SK-N-SH (cell line): ENCODE measurements at places on chromosomes 1 and 21.

DNA sequence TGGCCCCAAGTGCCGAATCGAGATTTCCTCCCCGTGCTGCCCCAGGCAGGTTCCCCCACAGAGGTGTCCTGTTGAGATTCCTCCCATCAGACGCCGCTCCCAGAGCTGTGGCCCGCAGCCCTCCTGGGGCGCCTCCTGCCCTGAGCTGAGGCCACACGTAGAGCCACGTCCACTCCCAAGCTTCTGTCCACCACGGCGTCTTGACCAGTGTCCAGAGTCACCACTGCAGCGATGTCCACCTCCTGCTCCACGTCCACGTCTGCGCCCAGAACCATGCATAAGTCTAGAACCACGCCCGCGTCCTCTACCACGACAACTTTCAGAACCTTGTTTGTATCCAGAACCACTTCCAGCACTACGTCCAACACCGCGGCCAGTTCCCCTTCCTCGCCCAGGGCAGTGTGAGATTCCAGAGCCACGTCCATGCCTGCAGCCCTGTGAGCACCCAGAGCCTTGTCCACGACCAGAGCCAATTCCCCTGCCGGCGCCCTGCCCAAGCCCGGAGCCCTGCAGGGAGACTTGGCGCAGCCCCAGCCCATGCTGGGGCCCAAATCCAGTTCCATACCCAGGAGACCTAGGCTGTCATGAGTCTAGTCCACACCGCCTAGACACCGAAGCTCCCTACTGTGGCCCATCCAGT, 2.8 kb downstream of the KPRP start:
- no peaks in the 10 kb centered on the region for H3K4me1 ChIP-seq
- no peaks in the 10 kb centered on the region for H3K36me3 ChIP-seq
- peaks cover 28% of the 10 kb centered on the region; the same call in 1 of the 2 replicates for H3K27me3 ChIP-seq
- no peak for DNase-seq
- H3K4me3 ChIP-seq: no peak overlapping the region

GRCh38 chr1:53111073-53111556, 31.3 kb downstream of the SLC1A7 start:
- H3K4me3 ChIP-seq: no peak overlapping the region
- H3K4me1 ChIP-seq: peaks cover 29% of the 10 kb centered on the region
- no peaks in the 10 kb centered on the region for H3K27me3 ChIP-seq
- H3K36me3 ChIP-seq: no peaks in the 10 kb centered on the region

- H3K4me1 ChIP-seq: 0 out of 2 replicates have a peak, but pooled peaks cover 5% of the 10 kb centered on the region
- no peaks in the 10 kb centered on the region for H3K27me3 ChIP-seq
- H3K36me3 ChIP-seq: no peaks in the 10 kb centered on the region
- no peak for DNase-seq
- H3K4me3 ChIP-seq: no peak overlapping the region
Measured at GRCh38 chr1:40944326-40944725, 35.2 kb upstream of the CTPS1 start.

- H3K4me3 ChIP-seq: no peak overlapping the region
- no peak for DNase-seq
- H3K27me3 ChIP-seq: no peaks in the 10 kb centered on the region
- H3K4me1 ChIP-seq: no peaks in the 10 kb centered on the region
Measured at GRCh38 chr21:42395302-42395701, 550 bp downstream of the TMPRSS3 start.

DNA sequence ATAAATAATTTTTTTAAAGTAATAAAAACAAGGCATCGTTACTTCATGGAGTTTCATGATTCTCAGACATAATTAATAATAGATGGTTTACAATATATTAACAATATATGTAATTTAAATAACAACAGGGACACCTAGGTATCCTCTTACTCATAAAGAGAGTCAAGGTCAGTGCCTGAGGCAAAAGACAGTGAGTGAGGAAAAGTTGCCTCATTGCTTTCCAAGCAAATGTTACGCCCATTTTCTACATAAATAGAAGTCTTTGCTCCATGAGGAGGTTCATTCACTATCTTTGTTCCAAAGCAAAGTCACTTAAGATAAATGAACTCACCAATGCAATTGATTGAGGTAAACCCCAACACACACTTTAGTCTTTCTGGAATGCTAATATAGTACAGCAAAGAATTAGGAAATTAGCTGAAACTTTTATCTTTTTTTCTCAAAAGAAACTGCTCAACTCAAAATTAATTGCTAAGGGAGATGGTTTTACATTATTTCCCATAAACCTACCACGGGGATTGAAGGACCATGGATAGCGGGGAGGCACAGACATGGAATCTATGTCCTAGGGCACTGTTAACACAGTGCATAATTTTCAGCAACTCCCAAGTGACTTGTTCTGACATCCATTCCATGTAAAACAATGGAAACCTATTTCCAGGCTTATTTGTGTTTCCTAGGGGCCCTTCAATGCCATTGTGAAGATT, 19.6 kb downstream of the BCL9 start:
- no peaks in the 10 kb centered on the region for H3K4me1 ChIP-seq
- H3K27ac ChIP-seq: no peak overlapping the region
- no peak overlapping the region for H3K4me3 ChIP-seq
- H3K27me3 ChIP-seq: no peaks in the 10 kb centered on the region
- H3K36me3 ChIP-seq: no peaks in the 10 kb centered on the region

DNA sequence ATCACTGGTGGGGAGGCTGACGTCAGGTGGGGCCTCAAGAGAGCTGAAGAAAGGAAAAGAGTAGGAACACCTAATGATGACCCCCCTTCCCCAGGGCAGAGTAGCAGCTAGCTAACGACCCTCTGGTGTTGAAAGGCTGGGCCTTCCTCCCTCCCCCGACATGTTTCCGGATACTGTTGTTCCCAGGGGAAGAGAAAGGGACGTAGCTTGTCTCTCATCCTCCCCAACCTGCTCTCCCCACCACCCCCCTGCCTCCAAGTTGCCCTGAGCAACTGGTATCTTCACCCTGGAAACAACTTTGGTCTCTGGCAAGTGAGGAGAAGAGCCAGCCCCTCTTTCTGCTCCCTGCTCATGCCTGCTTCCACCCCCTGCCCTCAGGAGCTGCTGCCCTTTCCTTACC, 2.4 kb downstream of the SEMA6C start:
- no peaks in the 10 kb centered on the region for H3K27me3 ChIP-seq
- H3K4me1 ChIP-seq: peaks cover 21% of the 10 kb centered on the region; the same call in 1 of the 2 replicates
- no peak overlapping the region for H3K27ac ChIP-seq
- H3K4me3 ChIP-seq: no peak overlapping the region
- H3K36me3 ChIP-seq: no peaks in the 10 kb centered on the region
- DNase-seq: peak; percentile 13

DNA sequence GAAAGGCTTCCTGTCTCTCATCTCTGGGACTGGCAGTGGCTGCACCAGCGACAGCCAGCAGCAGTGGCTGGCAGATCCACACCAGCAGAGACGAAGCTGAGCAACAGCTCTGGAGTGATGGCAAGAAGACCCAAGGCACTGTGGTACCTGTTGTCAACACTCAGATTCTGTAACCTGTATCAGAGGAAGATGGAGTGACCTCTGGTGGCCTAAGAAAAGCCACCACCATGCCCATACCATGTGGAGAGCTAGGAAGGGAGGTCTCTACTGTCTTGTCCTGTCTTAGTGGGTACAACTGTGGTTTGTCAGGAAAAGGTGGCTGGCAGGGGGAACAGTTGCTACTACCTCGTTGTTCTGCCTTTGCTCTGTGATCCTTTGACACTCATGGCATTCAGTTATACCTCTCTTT, 22.5 kb upstream of the RHBDL2 start:
- H3K4me3 ChIP-seq: no peak overlapping the region
- no peaks in the 10 kb centered on the region for H3K27me3 ChIP-seq

DNA sequence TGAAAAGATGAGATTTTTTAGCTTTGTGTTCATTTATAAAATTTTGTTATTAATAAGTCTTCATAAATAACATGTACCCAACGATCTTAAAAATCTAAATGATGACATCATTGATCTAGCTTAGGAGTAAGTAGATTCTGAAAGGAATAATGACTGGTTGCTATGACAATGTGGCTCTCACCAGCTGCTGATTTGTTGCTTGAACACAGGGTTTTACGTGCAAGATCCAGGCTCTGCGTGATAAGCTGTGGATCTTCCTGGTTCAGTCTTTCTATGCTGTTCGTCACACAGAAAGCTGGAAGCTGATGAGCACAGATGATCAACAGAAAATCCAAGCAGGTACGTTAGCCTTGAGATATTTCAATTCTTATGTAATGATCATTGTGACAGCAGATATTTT, 49.1 kb upstream of the C1orf146 start:
- H3K36me3 ChIP-seq: no peaks in the 10 kb centered on the region
- no peaks in the 10 kb centered on the region for H3K27me3 ChIP-seq
- H3K4me3 ChIP-seq: no peak overlapping the region
- no peak overlapping the region for H3K27ac ChIP-seq
- DNase-seq: peak; percentile 66
- H3K4me1 ChIP-seq: no peaks in the 10 kb centered on the region

- H3K36me3 ChIP-seq: no peaks in the 10 kb centered on the region
- H3K27ac ChIP-seq: no peak overlapping the region
- no peak overlapping the region for H3K4me3 ChIP-seq
- no peaks in the 10 kb centered on the region for H3K27me3 ChIP-seq
- DNase-seq: no peak
Measured at GRCh38 chr1:60388092-60388987, 314.8 kb upstream of the C1orf87 start.

- H3K4me1 ChIP-seq: peaks cover 4% of the 10 kb centered on the region; the same call in 1 of the 2 replicates
- H3K36me3 ChIP-seq: no peaks in the 10 kb centered on the region
- no peak for DNase-seq
- H3K27me3 ChIP-seq: no peaks in the 10 kb centered on the region
- H3K27ac ChIP-seq: no peak overlapping the region
Measured at GRCh38 chr1:192876633-192877032, 67.8 kb downstream of the RGS2 start.

- H3K36me3 ChIP-seq: no peaks in the 10 kb centered on the region
- peaks cover 3% of the 10 kb centered on the region; the same call in 1 of the 2 replicates for H3K4me1 ChIP-seq
- no peak overlapping the region for H3K27ac ChIP-seq
- no peak overlapping the region for H3K4me3 ChIP-seq
Measured at GRCh38 chr1:182279724-182280503, 111.7 kb downstream of the GLUL start.

DNA sequence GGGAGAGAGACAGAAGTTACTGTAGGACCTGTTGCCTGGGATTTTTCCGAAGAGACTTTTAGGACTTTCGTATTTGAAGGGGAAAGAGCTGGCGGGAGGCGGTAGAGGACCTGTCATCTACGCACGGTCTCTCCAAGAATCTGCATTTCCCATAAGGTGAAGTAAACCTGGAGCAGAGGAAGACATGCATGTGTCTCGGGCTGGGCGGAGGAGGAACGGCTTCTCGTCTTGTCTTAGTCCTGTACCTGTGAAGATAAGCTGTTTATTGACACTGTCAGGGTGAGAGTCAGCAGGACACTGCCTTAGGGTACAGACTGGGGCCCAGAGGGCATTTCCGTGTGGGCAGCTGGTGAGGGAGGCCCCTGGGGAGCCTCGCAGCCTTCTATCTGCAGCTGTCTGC, 123.4 kb upstream of the COL6A1 start:
- H3K4me3 ChIP-seq: no peak overlapping the region
- H3K27me3 ChIP-seq: no peaks in the 10 kb centered on the region
- H3K36me3 ChIP-seq: peaks cover 5% of the 10 kb centered on the region; the same call in 1 of the 2 replicates

DNA sequence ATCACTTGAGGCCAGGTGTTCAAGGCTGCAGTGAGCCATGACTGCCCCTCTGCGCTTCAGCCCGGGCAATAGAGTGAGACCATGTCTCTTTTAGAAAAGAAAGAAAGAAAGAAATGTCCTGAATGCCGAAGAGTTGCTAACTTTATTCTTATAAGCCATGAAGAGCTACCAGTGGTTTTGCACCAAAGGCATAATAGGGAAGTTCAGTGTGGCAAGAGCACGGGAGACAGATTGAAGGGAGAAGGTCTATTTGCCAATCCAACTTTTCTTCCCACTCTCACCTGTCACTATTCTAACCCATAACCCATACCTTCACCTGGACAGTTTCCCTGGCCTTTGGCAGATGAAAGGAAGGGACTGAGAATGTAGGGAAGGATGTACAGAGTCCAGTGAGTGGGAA, 4.4 kb upstream of the PEA15 start:
- no peaks in the 10 kb centered on the region for H3K27me3 ChIP-seq
- DNase-seq: no peak
- H3K4me3 ChIP-seq: no peak overlapping the region
- no peak overlapping the region for H3K27ac ChIP-seq
- H3K4me1 ChIP-seq: no peaks in the 10 kb centered on the region

GRCh38 chr1:81287411-81288080, 513.2 kb upstream of the ADGRL2 start:
- no peak for DNase-seq
- no peaks in the 10 kb centered on the region for H3K36me3 ChIP-seq
- H3K27ac ChIP-seq: no peak overlapping the region
- no peaks in the 10 kb centered on the region for H3K4me1 ChIP-seq
- H3K4me3 ChIP-seq: no peak overlapping the region

GRCh38 chr1:44693159-44693558, 18.6 kb downstream of the ARMH1 start:
- H3K36me3 ChIP-seq: no peaks in the 10 kb centered on the region
- no peak overlapping the region for H3K27ac ChIP-seq
- no peak for DNase-seq
- H3K4me1 ChIP-seq: no peaks in the 10 kb centered on the region

DNA sequence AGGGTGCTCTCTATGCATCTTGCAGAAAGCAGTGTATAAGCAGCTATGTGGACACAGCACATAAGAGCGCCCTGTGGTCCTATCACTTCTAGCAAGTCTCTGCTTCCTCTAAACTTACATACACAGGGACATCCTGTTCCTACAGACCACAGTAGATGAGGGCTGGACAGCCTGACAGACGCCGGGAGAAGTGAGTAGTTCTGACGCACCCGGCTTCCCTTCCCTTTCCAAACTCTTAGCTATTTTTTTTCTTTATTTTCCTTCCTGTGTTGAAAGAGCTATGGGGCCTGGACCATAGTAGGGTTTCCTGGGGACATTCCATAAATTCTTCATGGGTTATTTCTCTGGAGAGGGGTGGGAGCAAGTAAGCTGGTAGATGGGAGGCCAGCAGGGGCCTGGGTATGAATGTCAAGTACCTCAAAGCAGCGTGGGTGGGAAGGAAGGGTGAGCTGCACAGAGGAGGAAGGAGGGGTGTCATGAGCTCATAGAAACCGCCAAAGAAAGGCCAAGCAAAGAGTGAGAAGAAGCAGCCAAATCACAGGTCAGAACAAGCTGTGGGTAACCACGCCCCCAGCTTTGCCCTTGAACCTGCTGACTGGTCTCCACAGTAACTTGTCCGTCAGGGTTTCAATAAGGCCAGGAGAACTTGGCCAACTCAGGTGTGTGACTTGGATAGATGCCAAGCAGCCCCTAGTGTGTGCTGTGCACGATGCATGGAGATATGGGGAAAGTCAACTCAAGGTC, 36.6 kb downstream of the PLXNA2 start:
- H3K36me3 ChIP-seq: peaks cover 35% of the 10 kb centered on the region
- H3K4me3 ChIP-seq: no peak overlapping the region
- DNase-seq: no peak
- H3K27ac ChIP-seq: peak overlapping the region; percentile 83
- H3K4me1 ChIP-seq: peaks cover 21% of the 10 kb centered on the region

GRCh38 chr1:189616893-189617292, 860.8 kb downstream of the BRINP3 start:
- DNase-seq: no peak
- no peaks in the 10 kb centered on the region for H3K36me3 ChIP-seq
- peak overlapping the region; percentile 47; the same call in 1 of the 2 replicates for H3K27ac ChIP-seq
- no peaks in the 10 kb centered on the region for H3K27me3 ChIP-seq
- H3K4me3 ChIP-seq: no peak overlapping the region
- no peaks in the 10 kb centered on the region; the same call in 1 of the 2 replicates for H3K4me1 ChIP-seq
